Hepatocyte (in vitro differentiated cells): ENCODE measurements at places on chromosomes 4 and X.

GRCh38 chrX:725971-726370, 95.4 kb downstream of the SHOX start:
- H3K4me1 ChIP-seq = no peaks in the 10 kb centered on the region
- DNase-seq = no peak
- H3K36me3 ChIP-seq = no peaks in the 10 kb centered on the region
- no peak overlapping the region for H3K4me3 ChIP-seq
- no peak overlapping the region for H3K27ac ChIP-seq

DNA sequence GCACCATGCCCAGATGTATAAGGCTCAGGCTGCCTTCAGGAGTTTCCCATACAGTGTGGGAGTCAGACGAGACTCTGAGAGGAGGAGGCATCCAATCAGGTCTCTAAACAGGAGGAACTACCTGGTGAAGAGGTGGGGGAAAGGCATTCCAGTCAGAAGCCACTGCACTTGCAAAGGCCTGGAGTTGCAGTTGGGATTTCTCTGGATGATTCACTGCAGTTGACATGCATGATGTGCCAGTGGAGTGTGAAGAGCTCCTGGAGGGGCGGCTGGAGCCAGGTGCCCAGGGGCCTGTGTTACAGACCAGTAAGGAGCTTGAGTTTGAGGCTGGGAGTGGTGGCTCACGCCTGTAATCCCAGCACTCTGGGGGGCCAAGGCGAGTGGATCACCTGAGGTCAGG, 339.1 kb downstream of the ARHGAP10 start:
- no peak for DNase-seq
- no peaks in the 10 kb centered on the region for H3K27me3 ChIP-seq
- no peak overlapping the region for H3K4me3 ChIP-seq

GRCh38 chr4:84041426-84041825, 457.7 kb downstream of the NKX6-1 start:
- no peak overlapping the region for H3K4me3 ChIP-seq
- H3K36me3 ChIP-seq = no peaks in the 10 kb centered on the region
- no peak for DNase-seq
- no peak overlapping the region for H3K27ac ChIP-seq
- no peaks in the 10 kb centered on the region for H3K27me3 ChIP-seq

- H3K4me1 ChIP-seq = peaks cover 9% of the 10 kb centered on the region
- H3K36me3 ChIP-seq = no peaks in the 10 kb centered on the region
Measured at GRCh38 chr4:80202741-80203553, 5.6 kb downstream of the PRDM8 start.

GRCh38 chr4:3599951-3600350, 67.7 kb upstream of the LRPAP1 start:
- no peak overlapping the region for H3K4me3 ChIP-seq
- no peaks in the 10 kb centered on the region for H3K4me1 ChIP-seq
- no peak for DNase-seq
- no peaks in the 10 kb centered on the region for H3K27me3 ChIP-seq
- H3K27ac ChIP-seq = no peak overlapping the region
- H3K36me3 ChIP-seq = no peaks in the 10 kb centered on the region

- H3K4me3 ChIP-seq = no peak overlapping the region
- H3K27me3 ChIP-seq = no peaks in the 10 kb centered on the region
- DNase-seq = no peak
Measured at GRCh38 chrX:4663085-4663484, 949.6 kb upstream of the PRKX start.

GRCh38 chrX:68203211-68203610, 230.1 kb downstream of the OPHN1 start:
- H3K36me3 ChIP-seq = no peaks in the 10 kb centered on the region
- H3K4me3 ChIP-seq = no peak overlapping the region
- H3K27ac ChIP-seq = no peak overlapping the region
- H3K4me1 ChIP-seq = no peaks in the 10 kb centered on the region
- H3K27me3 ChIP-seq = no peaks in the 10 kb centered on the region

GRCh38 chr4:183863155-183863825, 41.8 kb upstream of the STOX2 start:
- H3K36me3 ChIP-seq = no peaks in the 10 kb centered on the region
- H3K4me1 ChIP-seq = peaks cover 5% of the 10 kb centered on the region
- no peaks in the 10 kb centered on the region for H3K27me3 ChIP-seq
- H3K27ac ChIP-seq = peak overlapping the region; percentile 37

DNA sequence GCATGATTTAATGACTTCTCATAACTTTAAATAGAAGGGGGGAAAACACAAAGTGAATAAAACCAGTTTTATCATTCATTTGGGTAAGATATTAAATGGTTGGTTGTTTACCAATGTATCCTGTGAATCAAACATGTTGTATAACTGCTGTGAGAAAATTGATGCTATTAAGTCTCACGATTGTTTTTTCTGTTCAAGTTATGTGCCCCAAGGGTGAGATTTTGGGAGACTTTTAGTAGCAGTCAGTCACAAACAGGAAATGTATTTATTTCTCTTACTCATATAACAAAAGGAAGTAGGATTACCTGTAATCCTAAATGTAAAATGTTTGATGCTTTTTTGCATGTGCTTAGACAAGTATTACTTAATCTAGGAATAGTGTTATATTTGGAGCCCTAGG, 39.2 kb downstream of the MTHFD2L start:
- H3K4me3 ChIP-seq = no peak overlapping the region
- DNase-seq = no peak
- no peak overlapping the region for H3K27ac ChIP-seq
- H3K36me3 ChIP-seq = no peaks in the 10 kb centered on the region
- H3K4me1 ChIP-seq = peaks cover 14% of the 10 kb centered on the region
- H3K27me3 ChIP-seq = no peaks in the 10 kb centered on the region

DNA sequence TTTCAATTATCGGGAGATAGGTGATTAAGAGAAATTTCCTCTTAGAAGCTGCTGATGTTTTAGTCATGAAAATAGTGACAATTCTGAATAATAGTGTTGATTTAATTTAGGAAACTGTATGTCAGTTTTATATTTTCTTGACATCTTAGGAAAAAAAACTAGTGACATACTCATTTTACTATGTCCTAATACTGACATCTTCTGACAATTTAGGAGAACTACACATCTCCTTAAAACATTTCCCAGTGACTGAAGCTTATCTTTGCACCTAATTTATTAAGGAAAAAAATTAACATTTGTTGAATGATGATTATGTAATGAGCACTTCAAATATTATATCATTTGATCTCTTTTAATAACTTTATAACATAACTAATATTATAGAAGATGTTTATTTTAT, 42.0 kb upstream of the RBMXL3 start:
- H3K27me3 ChIP-seq = no peaks in the 10 kb centered on the region
- no peak for DNase-seq
- no peaks in the 10 kb centered on the region for H3K4me1 ChIP-seq
- H3K36me3 ChIP-seq = no peaks in the 10 kb centered on the region
- H3K4me3 ChIP-seq = no peak overlapping the region

- H3K27me3 ChIP-seq = no peaks in the 10 kb centered on the region
- peak overlapping the region; percentile 96 for H3K27ac ChIP-seq
- peak; percentile 84 for DNase-seq
- peak overlapping the region; percentile 61 for H3K4me3 ChIP-seq
- no peaks in the 10 kb centered on the region for H3K36me3 ChIP-seq
Measured at GRCh38 chrX:54358424-54359211, 772 bp upstream of the WNK3 start.

DNA sequence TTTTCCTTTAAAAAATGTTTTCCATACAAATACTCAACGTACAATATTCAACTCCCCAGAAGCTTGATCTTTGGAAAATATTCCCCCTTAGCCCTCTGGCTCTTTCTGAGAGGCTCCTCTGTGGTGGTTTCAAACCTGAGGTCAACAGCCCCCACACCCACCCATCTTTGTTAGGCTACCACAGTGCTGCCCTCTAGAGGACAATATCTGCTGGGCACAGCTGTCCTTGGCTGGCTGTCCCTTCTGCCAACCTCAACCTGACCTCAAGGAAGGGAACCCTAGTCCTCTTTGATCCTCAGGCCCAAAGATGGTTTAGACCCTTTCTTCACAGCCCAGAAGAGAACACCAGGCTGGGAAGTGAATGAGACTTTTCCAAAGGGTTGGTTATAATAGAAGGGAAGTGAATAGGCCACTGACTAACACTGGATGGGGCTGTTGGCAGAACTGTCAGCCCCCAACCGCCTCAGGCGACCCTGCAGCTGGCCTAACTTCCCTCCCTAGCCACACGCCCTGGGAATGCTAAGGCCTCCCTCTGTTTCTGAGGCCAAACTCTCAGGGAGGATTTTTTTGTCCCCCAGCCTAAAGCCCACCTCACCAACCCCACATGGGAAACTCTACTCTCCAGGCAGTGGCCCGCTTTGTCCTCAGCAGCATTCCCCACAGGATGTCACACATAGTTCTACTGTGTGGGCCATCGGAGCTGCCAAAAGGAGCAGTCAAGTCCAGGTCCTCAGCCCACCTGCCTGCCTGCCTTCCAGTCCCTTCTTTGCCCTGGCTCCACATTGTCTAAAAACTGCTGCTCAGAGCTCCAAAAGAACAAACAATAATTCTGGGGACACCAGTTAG, 34.3 kb downstream of the NYX start:
- no peaks in the 10 kb centered on the region for H3K27me3 ChIP-seq
- peaks cover 9% of the 10 kb centered on the region for H3K4me1 ChIP-seq

DNA sequence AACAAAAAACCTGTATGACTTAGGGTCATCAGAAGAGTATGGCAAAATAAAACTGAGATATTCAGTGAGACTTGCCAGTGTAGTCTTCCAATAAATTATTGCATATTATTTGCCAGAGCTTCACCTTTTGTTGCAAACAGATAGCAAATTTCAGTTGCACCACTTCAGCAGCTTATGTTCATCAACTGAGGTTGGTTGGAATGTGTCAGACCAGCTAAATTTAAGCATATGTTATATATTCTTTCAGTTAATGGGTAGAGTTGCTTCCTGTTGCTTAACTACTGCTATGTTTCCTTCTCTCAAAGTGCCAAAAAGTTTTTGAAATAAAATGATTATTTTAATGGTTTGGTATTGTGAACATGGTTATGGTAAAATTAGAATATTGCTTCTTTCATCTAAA, 61.5 kb downstream of the GALNT7 start:
- no peaks in the 10 kb centered on the region for H3K27me3 ChIP-seq
- no peak overlapping the region for H3K27ac ChIP-seq
- no peaks in the 10 kb centered on the region for H3K36me3 ChIP-seq
- no peak for DNase-seq
- no peaks in the 10 kb centered on the region for H3K4me1 ChIP-seq

GRCh38 chr4:7862561-7863192, 77.0 kb downstream of the AFAP1 start:
- H3K27ac ChIP-seq = no peak overlapping the region
- DNase-seq = no peak
- no peaks in the 10 kb centered on the region for H3K27me3 ChIP-seq
- peaks cover 22% of the 10 kb centered on the region for H3K4me1 ChIP-seq

GRCh38 chrX:46366381-46367207, 178.6 kb downstream of the ZNF674 start:
- H3K36me3 ChIP-seq = no peaks in the 10 kb centered on the region
- no peaks in the 10 kb centered on the region for H3K27me3 ChIP-seq
- DNase-seq = no peak
- no peaks in the 10 kb centered on the region for H3K4me1 ChIP-seq

- H3K27me3 ChIP-seq = no peaks in the 10 kb centered on the region
- DNase-seq = no peak
- no peak overlapping the region for H3K4me3 ChIP-seq
- H3K4me1 ChIP-seq = peaks cover 9% of the 10 kb centered on the region
Measured at GRCh38 chrX:68982476-68982875, 153.7 kb downstream of the EFNB1 start.

GRCh38 chr4:111399623-111400022, 745.6 kb upstream of the FAM241A start:
- H3K4me3 ChIP-seq = no peak overlapping the region
- H3K27me3 ChIP-seq = no peaks in the 10 kb centered on the region
- no peaks in the 10 kb centered on the region for H3K36me3 ChIP-seq
- no peak overlapping the region for H3K27ac ChIP-seq
- no peak for DNase-seq

DNA sequence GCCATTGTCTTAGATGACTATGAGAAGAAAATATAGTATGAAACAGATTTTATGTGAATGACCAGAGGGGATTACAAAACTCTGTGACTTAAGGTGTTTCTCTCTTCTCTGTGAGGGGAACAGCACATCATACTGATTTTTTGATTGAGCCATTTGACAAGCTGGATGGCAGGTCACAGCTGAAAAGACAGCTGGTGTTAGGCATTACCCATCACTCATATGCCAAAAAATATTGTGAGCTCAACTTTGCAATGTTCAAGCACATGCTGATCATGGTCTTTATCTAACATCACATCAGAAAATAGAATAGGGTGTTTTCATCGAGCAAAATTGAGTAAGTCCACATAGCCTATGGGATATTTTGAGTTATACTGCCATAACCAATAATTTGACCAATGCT, 86.7 kb upstream of the TECRL start:
- H3K27me3 ChIP-seq = no peaks in the 10 kb centered on the region
- no peaks in the 10 kb centered on the region for H3K4me1 ChIP-seq
- no peak overlapping the region for H3K4me3 ChIP-seq
- no peak for DNase-seq
- H3K27ac ChIP-seq = no peak overlapping the region

DNA sequence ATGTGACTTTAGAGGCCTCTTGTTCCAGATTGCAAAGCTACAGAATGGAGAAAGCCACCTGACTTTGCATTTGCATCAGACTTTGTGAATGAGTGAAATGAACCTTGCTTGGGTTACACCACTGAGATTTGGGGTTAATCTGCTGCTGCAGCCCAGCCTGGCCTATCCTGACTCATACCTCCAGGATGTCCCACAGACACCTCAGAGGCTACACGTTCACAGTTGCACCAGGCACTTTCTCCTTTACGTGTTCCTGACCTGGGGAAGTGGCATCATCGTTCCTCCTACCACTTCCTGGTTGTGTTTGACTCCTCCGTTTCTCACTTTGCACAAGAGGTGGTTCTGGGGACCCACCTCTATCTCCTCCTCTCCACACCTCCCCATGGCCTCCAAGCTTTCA, 9.2 kb upstream of the SORCS2 start:
- H3K4me1 ChIP-seq = no peaks in the 10 kb centered on the region
- DNase-seq = no peak
- peaks cover under 1% of the 10 kb centered on the region for H3K27me3 ChIP-seq
- no peaks in the 10 kb centered on the region for H3K36me3 ChIP-seq

- peaks cover 26% of the 10 kb centered on the region for H3K4me1 ChIP-seq
- no peaks in the 10 kb centered on the region for H3K27me3 ChIP-seq
- no peaks in the 10 kb centered on the region for H3K36me3 ChIP-seq
- peak overlapping the region; percentile 14 for H3K27ac ChIP-seq
- no peak overlapping the region for H3K4me3 ChIP-seq
Measured at GRCh38 chr4:105965183-105965800, 70.0 kb downstream of the NPNT start.

GRCh38 chr4:182858711-182859110, 58.5 kb downstream of the DCTD start:
- DNase-seq = no peak
- no peaks in the 10 kb centered on the region for H3K36me3 ChIP-seq
- H3K4me1 ChIP-seq = no peaks in the 10 kb centered on the region
- H3K27ac ChIP-seq = no peak overlapping the region
- no peak overlapping the region for H3K4me3 ChIP-seq

- H3K4me3 ChIP-seq = no peak overlapping the region
- no peaks in the 10 kb centered on the region for H3K4me1 ChIP-seq
- DNase-seq = no peak
- H3K27ac ChIP-seq = no peak overlapping the region
- no peaks in the 10 kb centered on the region for H3K36me3 ChIP-seq
Measured at GRCh38 chr4:152448038-152448707, 87.7 kb downstream of the FBXW7 start.
